ENCODE measurements at places on chromosomes 5 and 9.

- no peak for DNase-seq
Observed at GRCh38 chr5:111299067-111299481, 74.9 kb downstream of the CAMK4 start.

DNA sequence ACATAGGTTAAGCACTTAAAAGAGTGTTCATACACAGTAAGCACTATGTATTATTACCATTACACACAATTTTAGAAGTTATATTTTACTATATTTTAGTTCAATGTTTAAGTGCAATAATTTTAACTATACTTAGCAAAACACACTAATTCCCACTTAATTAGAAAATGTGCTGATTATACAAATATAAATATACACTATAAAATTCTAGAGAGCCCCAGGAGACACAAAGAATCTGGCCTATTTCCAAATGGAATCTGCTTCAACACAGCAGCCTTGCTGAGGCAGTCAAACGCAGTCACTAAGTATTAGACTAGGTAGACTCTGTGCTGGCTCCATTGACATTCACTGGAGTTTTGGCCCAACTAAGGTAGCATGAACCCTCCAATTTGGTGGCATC, 160.9 kb downstream of the CETN3 start:
- no peak for DNase-seq

DNA sequence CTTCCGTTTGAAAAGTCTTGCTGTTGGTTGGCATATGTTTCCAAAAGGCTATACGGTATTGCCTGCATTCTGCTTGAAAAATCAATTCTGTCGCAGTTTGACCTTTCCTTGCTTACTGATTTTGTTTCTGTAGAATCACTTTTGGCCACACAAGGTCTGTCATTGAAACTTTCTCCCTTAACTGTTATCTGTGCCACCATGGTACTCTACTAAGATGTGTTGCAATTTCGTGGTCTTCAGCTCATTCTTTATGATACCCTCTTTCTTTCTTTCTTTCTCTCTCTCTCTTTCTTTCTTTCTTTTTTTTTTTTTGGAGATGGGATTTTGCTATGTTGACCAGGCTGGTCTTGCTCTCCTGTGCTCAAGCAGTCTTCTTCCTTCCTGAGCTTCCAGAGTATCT, 4.5 kb downstream of the OSTF1 start:
- no peak for DNase-seq

GRCh38 chr5:132754111-132754510, 6.9 kb downstream of the CCNI2 start:
- DNase-seq = peak; percentile 35

DNA sequence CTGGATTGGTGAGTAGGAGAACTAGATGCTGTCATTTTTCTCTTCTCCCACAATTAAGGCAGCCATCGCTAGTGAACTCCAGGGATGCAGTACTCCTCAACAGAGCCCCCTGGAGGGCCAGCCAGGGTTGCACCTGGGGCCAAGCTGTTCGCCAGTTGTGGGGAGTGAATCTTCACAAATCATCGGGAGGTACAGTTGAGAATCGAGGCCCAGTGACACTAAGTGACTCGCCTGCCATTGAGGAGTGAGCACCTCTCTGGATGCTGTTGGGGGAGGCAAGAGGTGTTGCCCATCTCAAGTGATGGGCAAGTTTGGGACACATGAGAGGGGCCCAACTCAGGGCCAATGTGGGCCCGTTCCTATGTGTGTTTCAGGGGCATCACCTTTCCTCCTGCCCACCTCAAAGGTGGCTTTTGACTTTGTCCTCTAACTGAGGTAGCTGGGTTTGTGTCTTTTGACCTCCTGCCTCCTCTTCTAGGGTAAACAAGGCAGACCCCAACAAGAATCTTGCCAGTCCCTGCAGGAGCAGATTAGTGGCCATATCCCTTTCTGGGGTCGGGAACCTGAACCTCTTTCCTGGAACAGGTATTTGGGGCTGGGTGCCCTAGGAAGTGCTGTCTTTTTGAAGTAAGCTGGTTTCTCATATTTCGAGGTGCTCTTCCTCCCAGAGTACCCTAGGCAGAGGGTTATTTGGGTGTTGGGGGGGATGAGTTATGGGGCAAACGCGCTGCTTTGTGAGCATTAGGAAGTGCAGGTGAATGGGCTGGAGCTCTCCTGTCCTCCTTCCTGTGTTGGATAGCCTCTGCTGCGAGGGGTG, 181.2 kb downstream of the MACROH2A1 start:
- DNase-seq = peak; percentile 51

- DNase-seq = no peak
Observed at GRCh38 chr9:120555839-120556238, 24.1 kb downstream of the CDK5RAP2 start.

GRCh38 chr9:77438653-77439052, 209.5 kb downstream of the GNA14 start:
- DNase-seq = no peak

- no peak for DNase-seq
Observed at GRCh38 chr9:11158063-11158462, 545.3 kb upstream of the PTPRD start.

DNA sequence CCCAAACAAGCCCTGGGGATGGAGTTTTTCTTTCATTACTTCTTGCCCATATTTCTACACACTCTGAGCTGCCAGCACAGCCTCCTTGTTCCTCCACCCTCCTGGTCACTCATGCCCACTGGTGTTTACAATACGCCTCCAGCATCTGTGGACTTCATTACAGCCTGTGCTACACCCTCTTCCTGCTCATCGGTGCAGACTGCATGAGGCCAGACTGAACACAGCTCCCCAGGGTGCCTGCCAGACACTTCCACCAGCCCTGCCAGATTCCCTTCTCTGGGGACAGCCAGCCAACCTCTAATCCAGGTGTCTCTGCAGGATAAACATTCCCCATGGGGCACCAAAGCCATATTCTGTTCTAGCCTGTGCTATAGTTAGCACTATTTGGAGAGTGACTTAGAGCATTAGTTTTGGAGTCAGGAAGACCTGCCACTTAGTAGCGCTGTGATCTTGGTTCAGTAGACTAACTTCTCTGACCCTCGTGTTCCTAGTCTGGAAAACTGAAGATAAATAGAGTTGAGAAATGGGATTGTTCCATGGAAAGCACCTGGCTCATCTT, 163.8 kb upstream of the KLF4 start:
- no peak for DNase-seq

DNA sequence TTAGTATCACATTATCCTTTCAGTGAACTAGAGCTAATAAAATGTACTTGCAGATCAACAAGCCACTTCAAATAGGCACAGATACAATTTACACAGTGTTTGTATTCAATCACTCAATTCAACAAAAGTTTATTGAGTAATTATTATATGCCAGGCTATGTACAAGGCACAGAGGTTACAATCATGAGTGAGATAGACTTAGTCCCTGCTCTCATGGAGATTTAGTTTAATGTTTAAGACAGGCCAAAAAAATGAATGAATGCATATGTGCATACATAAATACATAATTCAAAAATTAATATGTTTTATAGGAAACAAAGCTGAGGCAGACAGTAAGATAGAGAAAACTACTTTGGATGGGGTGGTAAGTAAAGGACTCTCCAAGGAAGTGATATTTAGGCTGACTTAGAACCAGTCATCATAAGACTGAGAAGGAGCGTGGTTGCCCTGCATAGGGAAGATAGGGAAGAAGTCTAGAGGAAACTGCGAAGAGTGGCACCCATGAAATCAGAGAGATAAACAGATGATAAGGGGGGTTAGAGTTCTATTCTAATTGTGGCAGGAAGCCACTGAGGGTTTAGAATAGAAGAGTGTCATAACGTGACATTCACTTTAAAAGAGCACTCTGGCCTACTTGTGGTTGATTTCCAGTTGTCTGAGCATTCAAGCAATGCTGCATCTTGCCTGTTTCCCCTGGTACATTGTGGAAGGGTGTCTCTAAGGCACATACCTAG, 49.7 kb upstream of the GRAMD2B start:
- DNase-seq = no peak

GRCh38 chr5:148939676-148940075, 113.3 kb downstream of the ADRB2 start:
- DNase-seq = no peak

DNA sequence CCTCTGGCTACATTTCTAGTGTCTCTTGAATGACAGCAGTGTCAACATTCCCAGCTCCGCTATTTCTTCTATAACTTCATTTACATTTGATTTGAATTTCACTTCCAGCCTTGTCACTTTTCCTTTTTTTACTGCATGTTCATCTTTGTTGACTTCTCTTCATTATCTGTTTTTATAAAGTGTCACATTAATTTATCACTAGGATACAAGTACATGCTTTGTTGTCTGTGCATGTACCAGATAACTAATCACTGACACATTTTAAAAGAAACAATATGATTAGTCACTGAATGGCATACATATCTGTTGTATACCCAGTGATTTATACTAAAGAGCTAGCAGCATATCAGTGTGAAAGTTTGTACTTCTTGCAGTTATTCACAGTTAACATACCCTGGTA, 29.1 kb downstream of the ARSK start:
- DNase-seq = no peak

DNA sequence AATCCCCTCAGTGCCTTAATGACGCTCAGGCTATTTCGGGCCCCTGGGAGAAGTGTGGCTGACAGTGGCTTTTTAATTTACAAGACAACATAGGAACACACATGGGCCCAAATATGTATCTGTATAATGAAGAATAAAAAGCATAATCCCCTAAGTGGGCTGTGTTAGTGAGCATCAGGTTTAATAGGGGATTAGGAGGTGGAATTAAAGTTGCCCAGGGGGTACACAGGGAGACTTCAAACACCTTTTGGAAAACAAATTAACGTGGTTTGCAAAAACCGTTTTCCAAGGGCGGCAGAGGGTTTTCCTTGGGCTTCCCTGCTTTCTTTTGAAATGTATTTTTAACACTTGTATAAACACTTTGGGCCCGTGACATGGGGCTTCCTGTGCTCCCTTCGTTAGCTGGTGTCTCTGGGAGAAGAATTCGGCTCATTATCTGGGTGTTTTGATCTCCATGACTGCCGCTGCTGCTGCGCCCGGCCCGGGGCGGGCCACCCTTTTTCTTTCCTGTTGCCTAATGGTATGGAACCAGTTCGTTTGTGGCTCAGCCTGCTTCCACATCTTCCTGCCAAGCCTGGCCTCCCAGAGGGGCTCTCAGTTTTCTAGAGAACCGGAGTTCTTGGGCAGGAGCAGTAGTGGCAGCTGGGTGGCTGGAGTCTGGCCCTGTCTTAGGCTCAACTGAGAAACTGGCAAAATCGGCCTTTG, 173.0 kb downstream of the MACROH2A1 start:
- DNase-seq = no peak

GRCh38 chr5:79183617-79184016, 52.3 kb upstream of the JMY start:
- DNase-seq = no peak

- no peak for DNase-seq
Observed at GRCh38 chr9:27340285-27340674, 43.3 kb upstream of the EQTN start.

GRCh38 chr5:107325866-107326265, 344.9 kb downstream of the EFNA5 start:
- no peak for DNase-seq

DNA sequence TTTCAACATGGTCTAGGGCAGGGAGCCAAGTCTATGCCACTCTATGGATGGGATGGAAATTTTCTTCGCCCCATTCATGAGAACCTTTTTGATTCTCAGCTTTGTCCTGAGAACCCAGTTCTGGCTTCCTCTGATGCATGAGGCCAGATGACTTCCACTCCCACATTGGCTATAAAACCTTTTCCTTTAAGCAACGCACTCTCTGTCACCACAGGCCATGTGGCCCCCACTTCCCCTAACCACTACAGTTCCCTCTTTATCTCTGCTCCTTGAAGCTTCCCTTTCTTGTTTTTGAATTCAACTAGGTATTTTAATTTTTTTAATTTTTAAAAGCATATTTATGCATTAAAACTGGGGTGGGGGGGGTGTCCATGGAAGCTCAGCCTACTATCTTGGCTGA, 401.3 kb downstream of the ENC1 start:
- no peak for DNase-seq

- DNase-seq = no peak
Observed at GRCh38 chr5:171397190-171397589, 9.5 kb downstream of the NPM1 start.

DNA sequence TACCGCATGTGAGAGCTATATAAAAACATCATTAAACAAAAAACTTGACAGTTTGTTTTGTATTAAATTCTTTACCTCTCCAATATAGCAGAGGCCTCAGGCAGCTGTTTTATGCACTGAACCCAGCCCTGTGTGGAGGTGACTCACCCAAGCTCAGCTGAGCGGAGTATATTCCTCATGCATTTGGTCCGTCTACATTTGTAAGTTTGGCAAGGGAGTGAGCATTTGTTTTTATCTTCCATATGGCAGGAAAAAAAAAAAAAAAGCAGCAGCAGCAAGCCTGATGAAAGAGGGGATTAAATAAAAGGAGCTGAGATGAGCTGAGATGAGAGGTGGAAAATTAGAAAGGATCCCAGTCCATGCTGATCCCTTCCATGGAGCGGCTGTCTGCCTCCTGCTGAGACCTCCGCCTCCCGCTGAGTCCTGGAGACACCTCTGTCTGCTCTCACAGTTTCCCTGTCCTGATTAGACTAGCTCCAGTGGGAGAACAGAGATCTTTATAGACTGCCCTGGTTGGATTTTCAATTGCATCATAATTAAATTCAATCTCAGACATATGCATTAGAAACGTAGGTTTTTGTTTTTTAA, 112.0 kb upstream of the CTNND2 start:
- no peak for DNase-seq

GRCh38 chr9:132087438-132088030, 7.9 kb upstream of the MED27 start:
- DNase-seq = no peak

- no peak for DNase-seq
Observed at GRCh38 chr9:4423207-4423610, 67.1 kb upstream of the SLC1A1 start.

DNA sequence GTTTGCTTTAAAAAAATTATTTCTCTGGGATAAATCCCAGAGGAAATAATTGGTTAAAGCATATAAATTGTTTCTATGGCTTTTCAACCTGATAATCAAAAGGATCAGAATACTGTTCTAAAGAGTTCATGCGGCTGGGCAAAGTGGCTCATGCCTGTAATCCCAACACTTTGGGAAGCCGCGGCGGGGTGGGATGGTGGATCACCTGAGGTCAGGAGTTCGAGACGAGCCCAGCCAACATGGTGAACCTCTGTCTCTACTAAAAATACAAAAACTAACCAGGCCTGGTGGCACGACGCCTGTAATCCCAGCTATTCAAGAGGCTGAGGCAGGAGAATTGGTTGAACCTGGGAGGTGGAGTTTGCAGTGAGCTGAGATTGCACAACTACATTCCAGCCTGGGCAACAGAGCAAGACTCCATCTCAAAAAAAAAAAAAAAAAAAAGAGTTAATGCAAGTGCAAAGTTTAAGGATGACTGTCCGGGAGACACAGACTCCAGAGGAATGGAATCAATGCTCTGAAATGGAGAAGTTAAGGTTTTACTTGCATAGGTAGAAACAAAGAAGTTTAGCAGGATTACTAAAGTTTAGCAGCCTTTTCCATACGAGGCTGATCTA, 16.6 kb upstream of the GRHPR start:
- DNase-seq = no peak

GRCh38 chr9:14989811-14990210, 79.6 kb upstream of the FREM1 start:
- DNase-seq = no peak

Measured in activated CD8-positive, alpha-beta memory T cell treated with anti-CD3 and anti-CD28 coated beads, Interleukin-2, amount 50 U/mL, for 48 hours (primary cell).